HFFc6 (cell line): ENCODE measurements at places on chromosomes 1 and 21.

- no peak for DNase-seq
- H3K27me3 ChIP-seq, result no peaks in the 10 kb centered on the region
- H3K4me3 ChIP-seq, result no peak overlapping the region
- H3K4me1 ChIP-seq, result peaks cover 52% of the 10 kb centered on the region
- H3K36me3 ChIP-seq, result peaks cover 59% of the 10 kb centered on the region
These were observed 43.8 kb downstream of the CCN1 start for GRCh38 chr1:85624361-85624760.

DNA sequence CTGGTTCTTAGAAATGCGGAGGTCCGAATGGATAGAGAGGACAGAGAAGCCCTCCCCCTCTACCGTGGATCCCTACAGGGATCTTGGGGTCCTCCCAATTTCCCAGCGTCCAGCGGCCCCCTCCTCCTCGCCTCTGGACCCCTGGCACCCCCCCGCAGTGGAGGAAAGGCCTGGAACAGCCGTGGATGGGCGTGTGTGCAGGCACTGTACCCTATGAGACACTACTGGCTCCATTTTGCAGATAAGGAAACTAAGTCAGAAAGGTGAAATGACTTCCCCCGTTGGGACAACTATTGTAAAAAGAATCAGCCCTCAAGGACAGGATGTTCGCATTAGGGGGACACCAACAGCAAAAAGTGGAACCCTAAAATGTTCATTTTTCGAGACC is 931 bp upstream of the CLSTN1 start:
- H3K4me1 ChIP-seq, result peaks cover 46% of the 10 kb centered on the region
- H3K27ac ChIP-seq, result peak overlapping the region; percentile 7; the same call in 1 of the 2 replicates
- H3K36me3 ChIP-seq, result peaks cover 4% of the 10 kb centered on the region; the same call in 1 of the 2 replicates
- DNase-seq, result no peak

GRCh38 chr1:157813269-157813668 is 6.7 kb downstream of the FCRL1 start:
- no peak overlapping the region for H3K27ac ChIP-seq
- H3K36me3 ChIP-seq, result no peaks in the 10 kb centered on the region
- no peaks in the 10 kb centered on the region for H3K4me1 ChIP-seq
- no peak overlapping the region for H3K4me3 ChIP-seq

GRCh38 chr1:221246067-221246466 is 366.8 kb downstream of the HLX start:
- H3K4me1 ChIP-seq, result no peaks in the 10 kb centered on the region
- DNase-seq, result no peak
- H3K27ac ChIP-seq, result no peak overlapping the region
- no peak overlapping the region for H3K4me3 ChIP-seq
- H3K36me3 ChIP-seq, result no peaks in the 10 kb centered on the region
- H3K27me3 ChIP-seq, result no peaks in the 10 kb centered on the region; the same call in 1 of the 2 replicates

GRCh38 chr1:193335806-193336428 is 149.5 kb upstream of the B3GALT2 start:
- peak overlapping the region; percentile 72 for H3K27ac ChIP-seq
- peak overlapping the region; percentile 42; the same call in 1 of the 2 replicates for H3K4me3 ChIP-seq

DNA sequence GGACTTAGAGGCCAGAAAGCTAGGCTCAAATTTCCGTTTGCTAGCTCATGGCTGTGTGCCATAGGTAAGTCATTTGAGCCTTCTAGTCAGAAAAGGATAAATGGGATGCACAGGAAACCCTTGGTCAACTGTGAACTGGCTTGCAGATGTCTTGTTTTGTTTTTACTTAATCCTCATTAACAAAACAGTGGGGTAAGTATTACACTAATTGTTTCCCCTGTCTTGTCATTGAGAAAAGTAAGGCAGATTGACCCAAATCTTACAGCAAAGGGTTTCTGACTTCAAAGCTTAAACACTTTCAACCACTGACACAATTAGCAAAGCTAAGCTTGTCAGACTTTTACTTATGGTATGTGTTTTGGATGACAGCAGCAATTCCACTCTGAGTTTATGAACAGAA is 291.3 kb downstream of the NTNG1 start:
- DNase-seq, result no peak
- no peaks in the 10 kb centered on the region for H3K27me3 ChIP-seq
- no peak overlapping the region for H3K4me3 ChIP-seq
- H3K4me1 ChIP-seq, result no peaks in the 10 kb centered on the region
